ENCODE measurements at places on chromosomes 2 and 18. TPM values are rescaled to one million over a fixed set of nuclear protein-coding genes. Genes with fewer than 3 reads are reported as not detected.

The PLGLB1 gene
- total RNA-seq = 1.9 TPM

The GPR45 gene
- not detected for total RNA-seq

- no peak for DNase-seq
These were observed 404.7 kb downstream of the BCL11A start for GRCh38 chr2:60148716-60149115.

GRCh38 chr18:58657494-58657893 lies 13.8 kb upstream of the MALT1 start:
- no peak for DNase-seq
